Fibroblast of skin of left biceps (primary cell): ENCODE measurements at places on chromosomes 13 and 19.

DNA sequence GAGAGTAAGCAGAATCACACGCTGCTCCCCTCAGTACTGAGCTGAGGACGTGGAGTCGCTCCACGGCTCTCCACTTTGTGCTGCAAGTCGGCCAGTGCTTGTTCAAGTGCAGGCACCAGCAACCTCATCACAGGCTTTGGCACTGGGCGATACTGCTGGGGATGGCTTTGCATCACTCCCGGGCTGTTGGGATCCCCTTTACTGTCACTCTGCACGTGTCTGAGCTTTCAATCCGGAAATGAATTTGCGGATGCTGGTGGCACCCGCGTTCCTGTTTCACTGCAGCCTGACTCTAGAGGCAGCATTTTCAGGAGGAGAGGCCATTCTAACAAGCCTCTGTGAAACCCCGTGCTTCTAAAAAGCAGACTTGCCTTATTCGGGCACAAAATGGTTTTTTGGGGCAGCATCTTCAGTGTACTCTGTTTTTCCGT, 19.1 kb downstream of the SMARCA4 start:
- DNase-seq = no peak

- DNase-seq = no peak
Measured at GRCh38 chr19:31502536-31503170, 153.4 kb upstream of the TSHZ3 start.

- DNase-seq = peak; percentile 85
Measured at GRCh38 chr13:41613984-41614661, 156.8 kb downstream of the RGCC start.

DNA sequence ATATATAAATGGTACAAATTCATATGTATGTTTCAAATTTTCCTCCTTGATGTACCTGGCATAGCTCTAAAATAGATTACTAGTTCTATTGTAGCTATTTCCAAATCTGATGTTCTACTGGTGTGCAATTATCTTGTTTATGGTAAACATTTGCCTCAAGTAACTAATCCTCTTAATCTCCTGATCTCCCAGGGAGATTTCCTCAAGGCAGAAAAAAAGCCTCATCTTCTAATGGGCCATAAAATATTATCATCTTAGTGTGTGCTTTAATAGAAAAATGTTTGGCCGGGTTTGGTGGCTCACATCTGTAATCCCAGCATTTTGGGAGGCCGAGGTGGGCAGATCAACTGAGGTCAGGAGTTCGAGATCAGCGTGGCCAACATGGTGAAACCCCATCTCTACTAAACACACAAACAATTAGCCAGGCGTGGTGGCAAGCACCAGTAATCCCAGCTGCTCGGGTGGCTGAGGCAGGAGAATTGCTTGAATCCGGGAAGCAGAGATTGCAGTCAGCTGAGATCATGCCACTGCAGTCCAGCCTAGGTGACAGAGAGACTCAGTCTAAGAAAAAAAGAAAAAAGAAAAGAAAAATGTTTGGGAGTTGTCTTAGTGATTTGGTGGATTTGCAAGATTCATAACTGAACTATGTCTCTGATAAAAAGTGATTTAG, 498.9 kb upstream of the SLITRK5 start:
- no peak for DNase-seq

GRCh38 chr19:46497773-46498172, 2.1 kb upstream of the PNMA8B start:
- no peak for DNase-seq

DNA sequence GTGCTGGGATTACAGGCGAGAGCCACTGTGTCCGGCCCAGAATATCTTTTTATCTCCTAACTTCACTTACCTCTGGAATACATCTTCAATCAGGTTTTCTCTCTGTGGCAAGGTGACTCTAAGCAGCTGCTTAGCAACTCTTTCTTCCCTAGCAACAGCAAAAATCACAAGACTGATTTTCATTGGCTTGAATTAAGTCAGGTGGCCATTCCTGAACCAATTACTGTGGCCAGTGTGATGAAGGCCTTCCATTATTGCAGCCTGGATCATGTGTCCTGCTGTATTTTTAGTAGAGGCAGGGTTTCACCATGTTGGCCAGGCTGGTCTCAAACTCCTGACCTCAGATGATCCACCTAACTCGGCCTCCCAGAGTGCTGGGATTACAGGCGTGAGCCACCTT, 9.0 kb upstream of the LTBP4 start:
- no peak for DNase-seq

- DNase-seq = no peak
Measured at GRCh38 chr19:52010674-52011073, 2.7 kb upstream of the ZNF615 start.

DNA sequence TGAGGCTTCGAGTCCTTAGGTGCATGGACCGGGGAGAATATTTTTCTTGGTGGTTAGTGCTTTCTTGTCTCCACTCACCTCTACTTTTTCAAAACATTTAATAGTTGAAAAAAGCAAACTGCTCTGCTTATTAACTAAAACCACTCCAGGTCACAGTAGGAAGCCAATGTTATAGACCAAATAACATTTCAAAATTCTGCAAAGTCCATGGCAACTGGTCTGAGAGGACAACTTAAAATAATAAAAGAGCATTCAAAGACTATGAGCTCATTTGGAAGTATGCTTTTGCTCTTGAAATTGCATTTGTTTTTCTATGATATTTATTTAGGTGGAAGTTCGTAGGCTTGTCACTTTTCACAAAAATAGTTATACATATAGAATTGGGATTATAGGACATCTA, 483.0 kb downstream of the DCT start:
- no peak for DNase-seq

GRCh38 chr19:10126213-10126639, 6.5 kb upstream of the EIF3G start:
- no peak for DNase-seq

GRCh38 chr13:97135883-97136282, 86.2 kb upstream of the MBNL2 start:
- no peak for DNase-seq

DNA sequence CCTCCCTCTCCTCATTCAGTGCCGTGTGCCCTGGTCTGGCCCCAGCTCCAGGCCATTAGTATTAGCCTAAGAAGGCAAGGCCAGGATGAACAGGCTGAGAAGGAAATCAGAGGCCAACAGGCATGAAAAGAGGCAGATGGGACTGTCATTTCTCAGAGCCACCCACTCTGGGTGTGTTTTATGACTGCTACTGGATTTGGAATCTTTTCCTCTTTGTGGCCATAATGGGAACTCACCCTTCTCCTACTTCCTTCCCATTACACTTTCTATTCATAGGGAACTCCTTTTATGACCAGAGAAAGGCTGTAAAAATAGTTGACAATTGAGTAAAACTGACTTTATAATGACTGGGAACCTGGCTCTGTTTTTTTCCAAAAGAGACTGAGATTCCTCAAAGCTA, 17.7 kb downstream of the CEACAM8 start:
- no peak for DNase-seq

GRCh38 chr13:94192431-94192975, 287.0 kb downstream of the DCT start:
- DNase-seq = no peak

DNA sequence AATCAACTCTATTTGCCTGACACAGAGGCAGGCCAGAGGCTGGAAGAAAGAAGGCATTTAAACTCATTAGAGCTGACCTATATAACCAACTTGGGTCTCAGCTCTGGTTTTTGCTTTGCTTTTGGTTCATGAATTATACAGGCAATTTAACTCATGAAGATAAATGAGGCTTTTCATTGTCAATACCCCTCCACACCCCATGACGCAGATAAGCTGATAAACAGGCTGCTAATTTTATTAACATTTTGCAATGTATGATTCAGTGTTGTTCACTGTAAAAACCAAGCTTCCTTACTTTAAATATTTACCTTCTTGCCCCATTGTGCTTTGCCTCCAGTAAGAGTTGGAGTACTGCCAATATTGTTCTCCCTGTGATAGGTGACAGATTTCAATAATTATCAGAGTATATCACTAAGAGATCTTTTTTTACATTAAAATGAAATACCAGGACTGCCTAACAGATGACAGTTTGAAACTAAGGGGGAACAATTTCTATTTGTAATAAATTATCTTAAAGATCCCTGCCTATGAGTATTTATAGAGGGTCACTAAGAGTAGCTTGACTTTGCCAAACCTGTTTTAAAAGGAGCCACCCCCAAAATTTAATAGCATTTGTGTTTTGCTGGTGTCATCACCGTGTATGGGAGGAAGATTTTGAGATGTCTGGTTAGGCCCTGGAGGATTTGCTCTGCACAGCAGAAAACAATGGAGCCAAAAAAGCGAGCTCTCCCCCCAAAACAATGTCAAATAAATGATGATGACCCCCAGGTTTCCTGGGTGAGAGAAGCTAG, 472.7 kb upstream of the NBEA start:
- DNase-seq = no peak

DNA sequence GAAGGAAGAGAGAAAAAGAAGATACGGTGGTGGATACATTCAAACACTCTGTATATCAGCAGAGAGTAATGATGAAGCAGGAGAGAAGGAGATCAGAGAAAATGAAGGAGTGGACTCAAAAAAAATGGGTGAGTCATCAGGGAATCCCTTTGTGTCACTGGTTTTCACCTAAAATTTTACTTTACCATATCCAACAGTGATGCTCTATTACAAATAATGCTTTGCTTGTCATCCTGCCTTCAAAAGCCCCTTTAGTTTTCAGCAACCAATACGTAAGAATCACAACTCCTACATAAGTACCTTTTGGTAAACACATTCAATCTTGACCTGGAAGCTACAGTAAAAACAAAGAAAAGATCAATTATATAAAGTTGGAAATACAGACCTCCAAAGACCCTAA, 88.8 kb downstream of the ENOX1 start:
- DNase-seq = no peak

DNA sequence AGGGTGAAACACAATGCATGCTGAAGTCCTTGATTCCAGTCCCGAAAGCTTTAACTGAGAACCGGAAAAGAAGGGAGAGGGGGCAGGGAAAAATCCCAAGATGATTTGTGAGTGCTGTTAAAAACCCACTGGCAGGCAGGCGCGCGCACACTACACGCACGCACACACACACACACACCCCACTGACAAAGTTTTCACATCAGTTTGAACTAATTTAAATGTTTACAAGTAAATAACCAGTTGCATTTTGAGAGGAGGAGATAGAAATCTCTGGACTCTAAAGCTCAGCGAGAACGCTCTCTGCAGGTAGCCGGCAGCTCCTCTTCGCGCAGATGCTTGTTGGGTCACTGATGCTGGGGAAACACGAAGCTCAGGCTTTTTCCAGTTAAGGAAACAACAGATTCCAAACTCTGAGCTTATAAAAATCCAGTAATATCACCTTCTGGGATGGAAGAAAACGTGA, 818 bp upstream of the SLITRK1 start:
- no peak for DNase-seq

GRCh38 chr13:34243403-34243802, 425.5 kb downstream of the RFC3 start:
- DNase-seq = no peak
